ENCODE measurements at places on chromosomes 6 and 20.

- DNase-seq, result no peak
Observed at GRCh38 chr6:44190715-44191114, 26.0 kb upstream of the MYMX start.

DNA sequence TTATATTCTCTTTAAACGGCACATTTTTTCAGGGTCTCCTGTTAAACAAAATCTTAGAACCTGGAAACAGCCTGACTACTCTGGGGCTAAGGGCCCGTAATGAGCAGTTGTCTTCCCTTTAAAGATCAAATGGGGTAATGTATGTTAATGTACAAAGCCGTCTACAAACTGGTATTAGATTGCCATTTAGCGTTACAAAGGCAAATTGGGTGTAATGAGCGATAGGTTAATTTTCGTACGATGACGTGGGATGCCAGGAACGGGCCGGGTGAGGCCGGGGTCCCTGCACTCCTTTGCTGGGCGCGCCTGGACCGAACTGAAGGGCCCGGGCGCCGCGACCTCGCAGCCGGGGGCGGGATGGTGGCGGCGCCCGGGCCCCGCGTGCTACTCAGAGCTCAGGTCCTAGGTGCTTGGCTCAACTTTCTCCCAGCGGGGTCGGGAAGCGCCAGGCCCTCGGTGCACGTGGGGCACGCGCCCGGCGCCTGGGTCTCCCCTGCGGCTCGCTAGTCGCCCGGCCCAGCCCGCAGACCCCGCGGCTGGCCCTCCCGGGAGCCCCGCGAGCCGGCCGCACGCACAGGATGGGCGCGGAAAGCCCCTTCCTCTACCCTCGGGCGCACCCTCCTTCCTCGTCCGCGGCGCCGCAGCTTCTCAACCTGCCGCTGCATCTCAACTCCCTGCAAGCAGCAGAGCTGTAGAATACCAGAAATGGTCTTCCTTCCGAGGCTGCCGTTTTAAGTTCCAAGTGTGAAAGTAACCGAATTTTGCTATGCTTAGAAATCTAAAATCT is 5.9 kb downstream of the NKX2-4 start:
- no peak for DNase-seq

DNA sequence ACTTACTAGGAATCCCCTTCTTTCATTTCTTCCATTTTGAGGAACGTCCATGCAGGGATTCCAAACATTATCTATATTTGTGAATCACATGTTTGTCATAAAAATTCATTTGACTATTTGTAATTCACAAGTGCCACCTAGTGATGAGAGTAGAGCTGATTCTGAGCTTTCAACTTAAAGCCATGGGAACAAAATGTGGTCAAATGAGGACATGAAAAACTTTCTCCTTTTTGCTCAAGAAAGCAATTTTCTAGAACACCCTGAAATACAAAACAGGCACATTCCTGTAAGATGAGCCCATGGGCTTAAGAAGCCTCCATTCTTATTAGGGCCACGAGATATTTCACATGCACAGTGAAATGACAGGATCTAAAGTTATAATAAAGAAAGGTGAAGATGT is 12.3 kb downstream of the MAP3K7 start:
- DNase-seq, result no peak

DNA sequence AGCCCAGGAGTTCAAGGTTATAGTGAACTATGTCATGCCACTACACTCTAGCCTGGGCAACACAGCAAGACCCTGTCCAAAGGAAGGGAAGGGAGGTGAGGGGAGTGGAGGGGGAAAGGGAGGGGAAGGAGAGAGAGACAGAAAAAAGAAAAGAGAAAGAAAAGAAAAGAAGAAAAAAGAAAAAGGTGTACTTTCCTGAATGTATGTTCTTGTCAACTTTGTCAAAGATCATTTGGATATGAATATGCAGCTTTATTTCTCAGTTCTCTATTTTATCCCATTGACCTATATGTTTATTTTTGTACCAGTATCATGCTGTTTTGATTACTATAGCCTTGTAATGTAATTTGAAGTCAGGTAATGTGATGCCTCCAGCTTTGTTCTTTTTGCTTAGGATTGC is 30.9 kb upstream of the FKBP1C start:
- no peak for DNase-seq

- no peak for DNase-seq
Observed at GRCh38 chr20:58945965-58946631, 35.0 kb upstream of the NELFCD start.

GRCh38 chr6:84762220-84763002 is 2.0 kb downstream of the TBX18 start:
- no peak for DNase-seq

GRCh38 chr6:136323431-136324112 is 33.9 kb upstream of the BCLAF1 start:
- no peak for DNase-seq

DNA sequence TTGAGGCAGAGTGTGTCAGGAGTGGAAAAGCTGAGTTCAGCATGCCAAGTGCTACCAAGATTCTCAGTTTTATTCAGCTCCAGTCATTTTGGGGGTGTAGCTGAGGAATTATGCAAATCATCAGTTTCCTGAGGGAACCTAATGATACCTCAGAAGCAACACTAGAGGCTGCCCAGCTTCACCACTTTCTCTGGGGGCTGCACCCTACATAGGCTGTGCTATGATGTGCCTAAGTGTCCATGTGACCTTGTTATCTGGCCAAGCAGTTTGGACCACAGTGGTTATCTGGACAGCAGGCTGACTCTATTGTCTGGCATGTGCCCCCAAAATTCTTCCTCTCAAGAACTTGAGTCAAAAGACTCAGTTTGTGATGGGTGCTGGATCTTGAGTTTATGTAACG is 374.6 kb upstream of the SYNCRIP start:
- DNase-seq, result no peak

DNA sequence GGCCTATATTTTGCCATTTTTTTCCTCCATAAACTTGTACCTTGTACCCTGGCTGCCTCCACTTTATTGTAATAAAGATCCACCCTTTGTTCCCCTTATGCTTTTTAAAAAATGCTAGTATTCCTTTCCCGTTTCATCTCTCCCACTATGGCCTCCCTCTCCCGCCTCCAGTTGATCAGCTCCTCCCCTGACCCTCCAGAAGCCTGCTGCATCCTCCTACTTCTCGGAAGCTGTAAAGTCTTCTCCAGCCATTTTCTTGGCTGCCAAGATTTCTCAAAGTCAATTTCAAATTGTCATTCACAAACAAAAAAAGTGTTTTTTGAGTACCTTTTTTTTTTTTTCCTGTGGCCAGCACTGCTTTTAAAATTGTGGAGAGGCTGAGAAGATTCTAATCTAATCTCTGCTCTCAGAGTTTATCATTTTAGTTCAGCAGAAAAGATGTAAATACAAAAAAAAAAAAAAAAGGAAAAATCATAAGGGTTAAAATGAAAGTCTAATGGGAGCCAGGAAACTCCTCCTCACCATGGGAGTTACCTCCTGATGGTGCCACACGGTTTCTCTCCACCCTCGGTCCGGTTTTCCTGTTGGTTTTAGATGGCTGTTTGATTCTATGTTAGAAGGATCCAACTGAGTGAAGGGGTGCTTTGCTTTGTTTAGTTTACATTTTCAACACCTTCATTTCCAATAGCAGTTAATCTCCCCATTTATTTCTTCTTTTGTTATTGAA is 103.0 kb upstream of the KCNK16 start:
- DNase-seq, result no peak

- no peak for DNase-seq
Observed at GRCh38 chr6:2471472-2471871, 226.1 kb upstream of the GMDS start.

- DNase-seq, result no peak
Observed at GRCh38 chr6:100456908-100457235, 7.8 kb downstream of the SIM1 start.

GRCh38 chr6:56227071-56227879 is 20.1 kb downstream of the COL21A1 start:
- no peak for DNase-seq

DNA sequence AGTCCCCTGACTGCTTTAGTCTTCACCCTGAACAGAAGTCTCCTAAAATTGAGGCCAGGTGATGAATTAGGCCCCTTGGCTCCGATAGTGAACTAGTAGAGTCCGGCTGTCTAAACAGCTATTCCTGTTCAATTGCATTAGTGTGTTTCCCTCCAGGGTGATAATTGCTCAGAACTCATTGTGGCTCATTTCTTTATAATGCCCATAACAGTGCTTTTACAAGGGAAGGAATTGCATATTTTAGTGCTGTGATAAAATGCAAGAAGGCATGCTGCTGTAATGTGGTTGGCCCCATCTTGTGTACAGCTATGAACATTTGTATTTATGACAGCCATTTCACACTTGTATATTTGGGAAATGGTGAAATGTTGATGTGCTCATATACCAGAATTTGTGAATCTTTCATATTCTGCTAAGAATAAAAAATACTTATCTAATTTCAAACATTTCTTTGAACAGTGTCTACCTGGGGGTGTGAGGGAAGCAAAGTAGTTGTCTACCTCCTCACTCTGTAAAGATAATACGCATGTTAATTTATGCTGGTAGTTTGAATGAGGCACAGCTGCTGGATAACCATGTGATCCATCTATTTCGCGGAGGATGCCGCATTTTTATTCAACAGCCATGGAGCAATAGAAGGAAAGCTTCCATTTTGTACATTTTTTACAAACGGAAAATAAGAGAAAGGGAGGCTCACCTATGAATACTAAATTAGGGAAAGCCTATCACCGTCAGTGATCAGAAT is 451.4 kb downstream of the NKAIN2 start:
- DNase-seq, result no peak

Measured in stimulated activated CD8-positive, alpha-beta memory T cell treated with anti-CD3 and anti-CD28 coated beads, Interleukin-7, amount 100 ng/mL, for 4 hours (primary cell).